ENCODE measurements at places on chromosomes 11 and 22.

GRCh38 chr11:120608760-120609211 is 97.2 kb downstream of the GRIK4 start:
- no peak for DNase-seq

DNA sequence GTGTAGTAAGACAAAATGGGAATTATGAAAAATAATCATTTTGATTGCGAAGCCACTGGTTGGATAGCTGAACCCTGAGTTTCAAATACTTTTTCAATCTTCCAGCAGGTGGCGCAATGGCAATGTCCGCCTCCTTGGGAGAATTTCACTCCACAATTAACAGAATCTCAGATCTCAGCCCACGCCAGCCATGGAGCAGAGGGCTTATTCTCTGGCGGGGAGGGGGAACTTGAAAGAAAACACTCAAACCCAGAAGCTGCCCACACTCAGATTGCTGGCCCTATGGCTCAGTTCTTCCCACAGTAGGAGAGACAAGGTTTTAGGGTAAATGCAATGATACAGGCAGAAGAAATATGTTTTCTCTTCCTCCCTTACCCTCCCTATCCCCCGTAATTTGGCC is 38.7 kb upstream of the RCN1 start:
- DNase-seq: peak; percentile 36

GRCh38 chr11:86802601-86803051 is 2.3 kb downstream of the PRSS23 start:
- peak; percentile 40 for DNase-seq

DNA sequence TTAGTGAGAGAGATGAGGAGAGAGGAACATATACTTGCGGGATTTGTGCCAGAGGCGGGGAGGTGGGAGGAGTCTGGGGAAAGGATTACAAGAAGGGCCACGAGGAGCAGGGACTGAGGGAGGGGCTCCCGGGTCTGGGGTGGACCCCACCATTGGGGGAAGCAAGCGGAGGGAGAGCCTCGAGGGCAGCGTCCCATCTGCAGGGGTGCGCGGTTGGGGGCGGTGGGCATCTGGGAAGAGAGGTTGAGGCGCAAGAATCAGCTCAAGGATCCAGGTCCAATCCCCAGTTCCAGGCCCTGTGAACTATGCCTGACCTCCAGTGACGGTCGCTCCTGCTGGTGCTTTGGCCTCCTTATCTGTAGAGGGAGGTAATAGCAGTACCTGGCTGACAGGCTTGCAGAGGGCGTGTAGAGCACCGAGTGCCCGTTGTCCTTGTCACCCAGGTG is 38.0 kb downstream of the ADAMTS15 start:
- no peak for DNase-seq

DNA sequence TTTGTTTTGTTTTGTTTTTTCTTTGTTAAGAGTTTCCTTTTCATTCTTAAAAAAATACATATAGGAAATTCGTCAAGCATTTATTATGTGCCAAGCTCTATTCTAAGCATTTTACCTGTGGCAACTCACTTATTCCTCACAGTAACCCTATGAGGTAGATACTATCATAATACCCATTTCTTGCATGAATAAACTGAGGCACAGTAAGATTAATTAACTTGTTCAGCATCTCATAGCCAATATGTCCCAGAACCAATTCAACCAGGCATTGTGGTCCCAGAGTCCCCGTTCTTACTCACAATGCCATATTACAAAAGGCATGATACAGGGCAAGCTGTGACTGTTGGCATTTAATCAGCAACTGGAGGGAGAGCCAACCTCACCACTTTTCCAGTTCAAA is 83.7 kb downstream of the RAB30 start:
- DNase-seq: no peak

- no peak for DNase-seq
Measured at GRCh38 chr22:16975155-16975885, 32.7 kb downstream of the GAB4 start.

- no peak for DNase-seq
Measured at GRCh38 chr22:50572965-50573364, 5.3 kb downstream of the CPT1B start.

- no peak for DNase-seq
Measured at GRCh38 chr22:36864454-36865215, 3.8 kb downstream of the NCF4 start.

- DNase-seq: no peak
Measured at GRCh38 chr22:34797826-34798225, 268.1 kb upstream of the ISX start.

DNA sequence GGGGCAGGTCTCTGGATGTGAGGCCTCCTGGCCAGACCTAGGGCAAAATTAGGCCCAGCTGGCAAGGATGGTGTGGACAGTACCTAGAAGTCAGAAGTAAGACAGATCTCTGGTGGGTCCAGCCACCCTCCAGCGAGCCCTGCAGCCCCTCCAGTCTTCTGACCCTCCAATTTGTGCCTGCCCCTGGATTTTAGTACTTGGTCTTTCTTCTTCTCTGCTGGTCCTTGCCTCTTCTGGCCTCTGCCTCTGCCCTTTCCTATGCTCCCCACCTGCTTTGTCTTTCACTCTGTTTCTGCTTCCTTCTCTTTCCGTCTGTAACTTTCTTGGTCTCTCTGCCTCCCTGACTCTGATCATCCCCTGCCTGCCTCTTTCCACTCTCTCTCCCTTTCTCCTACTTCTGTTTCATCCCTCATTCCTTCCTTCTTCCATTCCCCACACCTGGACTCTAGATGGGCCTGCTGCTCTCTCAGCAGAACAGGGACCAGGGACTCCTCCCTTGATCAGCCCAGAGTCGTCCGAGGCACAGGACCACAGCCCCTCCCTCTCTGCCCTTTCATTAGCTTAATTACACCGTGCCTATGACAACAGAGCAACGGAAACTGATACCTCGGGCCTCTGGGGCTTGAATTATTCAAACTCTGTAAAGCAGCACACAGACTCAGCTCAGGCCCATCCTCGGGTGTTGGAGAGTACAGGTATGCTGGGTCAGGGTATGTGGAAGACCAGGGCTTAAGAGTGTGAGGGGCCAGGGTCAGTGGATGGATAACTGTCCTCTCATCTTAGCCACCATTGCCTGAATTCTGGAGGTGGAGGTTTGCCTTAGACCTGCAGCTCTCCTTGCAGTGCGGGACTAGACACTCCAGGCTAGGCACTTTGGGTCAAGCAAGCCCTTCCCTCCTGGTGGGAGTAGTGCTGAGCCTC is at the start of gene CHRNA10:
Gene CHRNA10 (minus strand): TSS at position 51 of the 921 bp plus-strand sequence. CDS start 72 bp downstream, outside the sequence.
- peak; percentile 41 for DNase-seq

GRCh38 chr11:97237151-97237550 is 847.3 kb downstream of the JRKL start:
- no peak for DNase-seq
